Pons (tissue), 1 donor: ENCODE measurements at places on chromosomes 12 and 14.

DNA sequence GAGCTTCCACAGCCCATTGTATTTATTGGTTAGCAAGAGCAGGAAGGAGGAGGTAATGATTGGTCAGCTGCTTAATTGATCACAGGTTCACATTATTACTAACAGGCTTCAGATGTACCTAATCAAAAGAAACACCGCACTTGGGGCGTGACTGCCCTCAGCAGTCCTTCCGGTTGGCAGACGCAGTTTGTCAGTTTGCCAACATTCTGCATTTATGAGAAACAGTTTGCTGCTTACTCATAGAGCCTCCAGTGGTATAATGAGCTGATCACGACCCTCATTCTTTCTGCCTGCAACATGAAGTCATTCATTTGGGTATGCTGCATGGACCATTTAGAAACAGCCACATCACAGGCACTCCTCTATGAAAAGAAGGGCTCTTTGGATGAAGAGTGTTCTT, 42.5 kb upstream of the PPM1H start:
- DNase-seq: no peak

DNA sequence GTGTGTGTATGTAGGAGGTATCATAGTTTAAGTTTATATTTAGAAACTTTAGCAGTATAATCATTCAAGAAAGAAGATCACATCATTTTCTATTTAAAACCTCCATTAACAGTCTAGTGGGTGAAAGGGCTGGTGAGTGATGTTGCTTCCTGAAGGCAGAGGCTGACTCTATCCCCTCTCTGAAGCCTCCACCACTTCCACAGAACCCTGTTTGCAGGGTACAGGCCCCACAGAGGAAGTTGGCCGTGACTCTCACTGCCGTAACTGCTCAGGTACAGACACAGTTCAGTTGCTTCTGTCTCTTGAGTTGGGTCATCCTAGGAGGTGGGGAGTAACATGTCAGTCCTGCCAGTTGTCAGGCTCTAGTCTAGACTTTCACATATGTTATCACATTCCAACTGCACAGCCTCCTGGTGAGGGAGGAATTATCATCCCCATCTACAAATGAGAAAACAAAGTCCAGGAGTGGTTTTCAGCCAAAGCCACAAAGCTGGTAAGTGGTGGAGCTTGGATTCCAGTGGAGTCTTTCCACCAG, 31.5 kb downstream of the CFL2 start:
- DNase-seq: no peak

GRCh38 chr14:81529391-81529790, 4.3 kb downstream of the SEL1L start:
- DNase-seq: no peak

- no peak for DNase-seq
Measured at GRCh38 chr14:30420515-30420914, 138.4 kb upstream of the G2E3 start.

DNA sequence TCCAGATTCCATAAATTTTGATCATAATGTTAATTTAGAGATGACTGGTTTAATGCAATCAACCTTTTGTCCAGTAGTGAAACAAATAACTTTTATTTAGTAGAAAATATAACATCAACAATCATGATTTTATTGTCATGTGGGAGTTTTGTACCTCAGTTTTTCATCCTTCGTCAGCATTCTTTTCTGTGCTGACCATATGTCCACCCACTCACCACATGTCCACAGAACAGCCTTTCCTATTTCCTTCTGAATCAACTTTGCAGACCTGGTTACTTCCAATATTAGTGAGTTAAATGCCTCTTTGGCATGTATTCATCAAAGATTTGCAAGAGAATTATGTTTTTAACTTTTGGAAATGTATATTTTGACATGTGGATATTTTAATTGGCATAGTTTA, 36.8 kb upstream of the CNTN1 start:
- DNase-seq: no peak

DNA sequence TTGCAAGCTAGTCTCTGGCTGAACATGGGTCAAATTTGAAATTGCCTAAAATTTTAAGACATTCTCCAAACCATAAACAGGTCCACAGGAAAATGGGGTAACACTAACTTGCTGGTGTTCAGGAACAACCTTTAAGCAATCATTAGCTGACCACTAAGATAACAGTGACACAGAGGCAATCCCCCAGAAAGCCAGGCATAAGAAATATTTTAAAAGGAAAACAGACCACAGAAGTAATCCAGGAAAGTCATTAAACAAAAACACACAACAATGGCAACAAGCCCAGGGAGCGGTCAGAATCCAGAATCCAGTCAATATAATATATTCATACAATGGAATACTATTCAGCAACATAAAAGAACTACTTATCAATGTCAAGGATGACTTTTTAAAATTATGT, 59.1 kb downstream of the LRP6 start:
- DNase-seq: no peak
